Cardiac muscle cell (in vitro differentiated cells and primary cell): ENCODE measurements at places on chromosomes 12 and 14.

DNA sequence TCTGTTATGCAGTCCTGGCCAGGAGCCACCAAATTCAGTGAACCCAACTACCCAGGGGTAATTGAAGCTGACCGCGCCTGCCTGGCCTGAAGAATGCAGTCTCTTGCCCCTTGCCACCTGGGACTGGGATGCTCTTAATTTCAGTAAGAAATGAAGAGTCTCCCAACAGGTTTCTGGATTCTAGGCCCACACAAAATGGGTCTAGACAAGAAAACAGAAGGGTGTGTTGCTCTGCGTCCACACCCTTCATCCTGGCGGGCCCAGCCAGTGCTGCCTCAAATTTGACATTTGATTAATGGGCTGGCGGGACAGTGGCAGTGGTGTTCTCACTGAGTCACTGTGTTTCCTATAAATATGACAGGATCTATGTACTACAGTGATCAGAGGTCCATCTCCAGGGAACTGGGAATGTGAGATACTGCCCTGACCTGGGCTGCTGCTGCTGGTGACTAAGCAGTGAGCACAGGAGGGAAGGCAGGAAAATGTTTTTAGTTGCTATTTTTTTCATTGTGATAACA lies 6.5 kb downstream of the TMEM253 start:
- peaks cover 18% of the 10 kb centered on the region for H3K4me1 ChIP-seq
- DNase-seq: peak; percentile 25
- H3K36me3 ChIP-seq: no peaks in the 10 kb centered on the region
- H3K27ac ChIP-seq: no peak overlapping the region
- H3K27me3 ChIP-seq: no peaks in the 10 kb centered on the region

GRCh38 chr14:88470542-88471440 lies 84.0 kb downstream of the PTPN21 start:
- peaks cover 21% of the 10 kb centered on the region for H3K4me1 ChIP-seq
- DNase-seq: peak; percentile 9
- H3K36me3 ChIP-seq: peaks cover 39% of the 10 kb centered on the region
- peak overlapping the region; percentile 45 for H3K27ac ChIP-seq
- H3K27me3 ChIP-seq: no peaks in the 10 kb centered on the region

DNA sequence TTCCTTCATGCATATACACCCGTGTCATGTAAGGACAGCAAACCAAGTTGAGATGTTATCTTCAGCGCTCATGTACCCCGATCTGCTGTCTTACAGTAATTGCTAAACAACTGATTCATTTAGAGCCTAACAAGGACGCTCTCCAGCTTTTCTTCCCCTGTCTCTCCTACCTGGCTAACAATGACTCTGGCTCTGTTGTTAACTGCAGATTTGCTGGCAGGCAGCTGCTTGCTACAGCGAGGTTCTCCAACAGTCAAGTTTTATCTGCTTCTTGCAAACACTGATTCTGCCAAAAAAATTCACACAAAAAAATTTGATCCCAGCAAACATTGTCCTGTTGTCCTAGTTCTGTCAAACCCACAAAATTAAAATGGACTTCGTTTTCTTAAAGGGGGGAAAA lies 101.6 kb downstream of the OTX2 start:
- no peak overlapping the region for H3K4me3 ChIP-seq
- no peaks in the 10 kb centered on the region for H3K27me3 ChIP-seq
- H3K4me1 ChIP-seq: no peaks in the 10 kb centered on the region
- DNase-seq: no peak
- H3K27ac ChIP-seq: no peak overlapping the region

- no peak overlapping the region for H3K4me3 ChIP-seq
- H3K36me3 ChIP-seq: no peaks in the 10 kb centered on the region
- no peak overlapping the region for H3K27ac ChIP-seq
- no peaks in the 10 kb centered on the region for H3K4me1 ChIP-seq
Measured at GRCh38 chr12:65539023-65539422, 260.5 kb downstream of the MSRB3 start.

GRCh38 chr12:122889761-122890520 lies 6.0 kb downstream of the VPS37B start:
- peaks cover 55% of the 10 kb centered on the region for H3K4me1 ChIP-seq
- no peaks in the 10 kb centered on the region for H3K27me3 ChIP-seq
- no peaks in the 10 kb centered on the region for H3K36me3 ChIP-seq
- H3K4me3 ChIP-seq: no peak overlapping the region
- DNase-seq: no peak

- no peak for DNase-seq
- H3K36me3 ChIP-seq: no peaks in the 10 kb centered on the region
- no peak overlapping the region for H3K27ac ChIP-seq
Measured at GRCh38 chr12:30166006-30166795, 382.5 kb upstream of the TMTC1 start.

GRCh38 chr12:12812618-12813119 lies 477 bp upstream of the DDX47 start:
- H3K4me3 ChIP-seq: no peak overlapping the region
- H3K4me1 ChIP-seq: peaks cover 19% of the 10 kb centered on the region
- H3K27ac ChIP-seq: no peak overlapping the region
- no peaks in the 10 kb centered on the region for H3K27me3 ChIP-seq
- no peak for DNase-seq
- peaks cover 12% of the 10 kb centered on the region for H3K36me3 ChIP-seq

DNA sequence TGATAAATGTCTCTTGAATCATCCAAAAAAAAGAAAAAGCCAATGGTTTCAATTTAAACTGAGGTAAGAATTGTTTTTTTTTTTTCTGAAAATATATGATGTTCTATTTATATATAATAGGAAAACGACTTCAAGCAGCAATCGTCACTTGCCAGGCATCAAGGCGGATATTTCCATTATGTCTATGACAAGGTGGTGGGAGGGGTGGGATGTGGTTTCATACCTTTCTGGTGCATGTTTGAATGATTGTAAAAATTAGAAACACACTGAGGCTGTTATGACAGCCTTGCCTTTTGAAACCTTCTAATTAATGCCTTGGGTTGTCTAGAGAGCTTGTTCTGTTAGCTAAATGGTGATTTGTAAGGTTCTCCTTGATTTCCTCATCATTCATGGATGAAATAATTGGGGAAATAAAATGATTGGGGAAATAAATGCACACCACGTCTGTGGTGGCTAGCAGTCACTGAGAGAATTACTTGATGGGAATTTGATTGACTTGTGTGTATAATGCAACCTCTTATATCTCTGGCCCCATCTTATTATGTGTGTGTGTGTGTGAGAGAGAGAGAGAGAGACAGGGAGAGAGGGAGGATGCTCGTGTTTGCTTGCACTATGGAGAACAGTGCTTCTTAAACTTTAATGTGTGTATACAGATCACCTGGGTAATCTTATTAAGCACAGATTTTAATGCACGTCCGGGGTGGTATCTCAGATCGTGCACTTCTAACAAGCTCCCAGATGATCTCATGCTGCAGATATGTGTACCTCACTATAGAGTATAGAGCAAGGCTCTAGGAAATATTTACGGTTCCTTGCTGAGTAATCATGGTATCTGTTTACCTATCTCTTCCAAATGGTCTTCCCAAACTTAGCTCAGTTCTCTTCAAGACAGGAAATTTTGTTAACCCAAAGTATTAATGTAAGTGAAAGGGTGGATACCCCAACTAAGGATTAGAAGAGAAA lies 502.6 kb downstream of the DIO2 start:
- DNase-seq: no peak
- H3K27me3 ChIP-seq: no peaks in the 10 kb centered on the region
- no peaks in the 10 kb centered on the region for H3K36me3 ChIP-seq
- no peak overlapping the region for H3K27ac ChIP-seq
- H3K4me3 ChIP-seq: no peak overlapping the region
- H3K4me1 ChIP-seq: peaks cover 45% of the 10 kb centered on the region

- H3K36me3 ChIP-seq: no peaks in the 10 kb centered on the region
- H3K27ac ChIP-seq: peak within 1 kb of the TSS; percentile 77
- H3K4me1 ChIP-seq: peaks cover 6% of the 10 kb centered on the region
- peak; percentile 91 for DNase-seq
- peak within 1 kb of the TSS; percentile 56 for H3K4me3 ChIP-seq
Measured at GRCh38 chr12:49842519-49843352, at the start of gene BCDIN3D. TSS of gene BCDIN3D (minus strand) at chr12:49843106. CDS start at chr12:49843087, 19 bp downstream.

DNA sequence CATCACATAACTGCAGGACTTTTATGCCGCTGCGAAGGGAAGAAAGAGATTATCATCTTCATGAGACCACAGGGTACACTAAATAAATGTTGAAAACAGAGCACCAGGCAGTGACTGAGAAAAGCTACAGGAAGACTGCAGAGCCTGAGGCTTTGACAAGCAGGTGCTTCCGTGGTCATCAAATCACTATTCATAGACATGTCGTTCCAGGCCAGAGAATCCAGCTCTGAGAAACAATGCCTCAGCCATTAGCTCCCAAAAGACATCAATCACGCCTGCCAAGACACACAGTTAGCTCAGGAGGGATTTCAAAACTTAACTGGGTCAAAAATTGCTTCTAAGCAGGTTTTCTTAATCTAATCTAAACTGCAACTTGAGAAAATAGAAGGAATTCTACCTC lies 47.2 kb upstream of the GARIN6 start:
- no peak overlapping the region for H3K4me3 ChIP-seq
- DNase-seq: no peak
- H3K27ac ChIP-seq: no peak overlapping the region
- H3K27me3 ChIP-seq: no peaks in the 10 kb centered on the region
- H3K4me1 ChIP-seq: no peaks in the 10 kb centered on the region

DNA sequence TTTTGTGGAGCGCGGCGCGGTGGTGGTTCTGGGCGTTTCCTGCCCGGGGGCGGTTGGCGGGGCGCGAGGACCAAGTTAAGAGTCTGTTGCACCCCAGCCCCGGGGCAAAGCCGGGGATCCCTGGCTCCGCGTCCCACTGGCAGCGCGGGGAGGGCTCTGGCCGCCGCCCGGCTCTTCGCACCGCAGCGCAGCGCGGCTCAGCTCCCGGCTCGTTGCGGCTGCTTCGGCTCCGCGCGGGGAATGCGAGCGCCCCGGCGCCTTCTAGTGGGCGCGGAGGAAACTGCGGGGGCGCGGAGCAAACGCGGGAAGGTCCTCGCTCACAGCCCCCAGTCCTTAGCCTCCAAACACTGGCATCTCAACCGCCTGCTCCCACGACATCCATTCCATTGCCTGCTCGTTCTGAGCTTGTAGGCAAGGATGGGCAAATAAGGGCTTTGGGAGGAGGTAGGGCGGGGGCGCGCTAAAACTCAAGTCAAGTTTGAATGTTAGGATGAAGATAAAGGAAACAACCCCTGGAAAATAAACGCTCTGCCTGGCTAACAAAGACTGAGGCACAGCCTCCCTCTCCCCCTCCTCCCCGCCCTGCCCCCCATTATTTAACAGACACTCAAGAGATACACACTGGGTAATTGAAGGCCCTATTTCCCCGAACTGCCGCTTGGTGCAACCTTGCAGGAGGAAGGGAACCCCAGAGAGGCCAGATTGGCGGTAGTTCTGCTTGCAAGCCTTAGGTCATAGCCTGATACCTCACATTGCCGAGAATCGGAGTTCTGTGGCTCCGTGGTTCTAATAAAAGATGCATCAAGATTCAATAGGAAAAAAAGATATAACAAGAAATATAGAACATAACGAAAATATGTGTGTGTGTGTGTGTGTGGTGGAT lies at the start of gene B4GALNT1:
B4GALNT1 (minus strand) TSS at position 244 of the 883 bp plus-strand sequence. CDS start 1,069 bp downstream, outside the sequence.
- H3K27me3 ChIP-seq: peaks cover 96% of the 10 kb centered on the region
- H3K4me3 ChIP-seq: peak within 1 kb of the TSS; percentile 38
- H3K27ac ChIP-seq: no peak within 1 kb of the TSS
- H3K36me3 ChIP-seq: no peaks in the 10 kb centered on the region

- no peak overlapping the region for H3K4me3 ChIP-seq
- no peaks in the 10 kb centered on the region for H3K27me3 ChIP-seq
- H3K27ac ChIP-seq: no peak overlapping the region
- no peak for DNase-seq
Measured at GRCh38 chr12:116246490-116247179, 30.9 kb downstream of the MED13L start.

GRCh38 chr12:80196419-80196818 lies 97.1 kb downstream of the OTOGL start:
- peak overlapping the region; percentile 53 for H3K27ac ChIP-seq
- no peak for DNase-seq
- no peak overlapping the region for H3K4me3 ChIP-seq
- no peaks in the 10 kb centered on the region for H3K36me3 ChIP-seq
- no peaks in the 10 kb centered on the region for H3K27me3 ChIP-seq
- peaks cover 35% of the 10 kb centered on the region for H3K4me1 ChIP-seq

GRCh38 chr14:100416921-100417860 lies 94.1 kb downstream of the SLC25A47 start:
- peak; percentile 64 for DNase-seq
- no peak overlapping the region for H3K4me3 ChIP-seq

DNA sequence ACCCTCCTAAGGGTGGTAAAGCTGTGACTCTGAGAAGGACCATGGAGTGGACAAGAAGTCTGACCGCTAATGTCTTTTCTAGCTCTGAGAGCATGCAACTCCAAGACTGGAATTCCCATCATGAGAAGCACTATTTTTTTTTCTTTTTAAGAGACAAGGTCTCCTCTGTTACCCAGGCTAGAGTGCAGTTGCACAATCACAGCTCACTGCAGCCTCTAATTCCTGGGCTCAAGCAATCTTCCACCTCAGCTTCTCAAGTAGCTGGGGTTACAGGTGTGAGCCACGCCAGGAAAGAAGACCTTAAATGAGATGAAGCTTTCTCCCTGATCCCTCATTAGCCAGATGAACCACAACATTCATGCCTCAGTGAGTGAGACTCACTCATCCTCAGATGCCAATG lies 19.2 kb downstream of the VDR start:
- H3K27ac ChIP-seq: no peak overlapping the region
- no peaks in the 10 kb centered on the region for H3K36me3 ChIP-seq
- no peak for DNase-seq
- H3K4me1 ChIP-seq: peaks cover 9% of the 10 kb centered on the region
- H3K4me3 ChIP-seq: no peak overlapping the region

GRCh38 chr12:124856132-124856841 lies 7.4 kb downstream of the SCARB1 start:
- H3K4me3 ChIP-seq: no peak overlapping the region
- no peaks in the 10 kb centered on the region for H3K36me3 ChIP-seq
- H3K27me3 ChIP-seq: no peaks in the 10 kb centered on the region
- DNase-seq: peak; percentile 51

DNA sequence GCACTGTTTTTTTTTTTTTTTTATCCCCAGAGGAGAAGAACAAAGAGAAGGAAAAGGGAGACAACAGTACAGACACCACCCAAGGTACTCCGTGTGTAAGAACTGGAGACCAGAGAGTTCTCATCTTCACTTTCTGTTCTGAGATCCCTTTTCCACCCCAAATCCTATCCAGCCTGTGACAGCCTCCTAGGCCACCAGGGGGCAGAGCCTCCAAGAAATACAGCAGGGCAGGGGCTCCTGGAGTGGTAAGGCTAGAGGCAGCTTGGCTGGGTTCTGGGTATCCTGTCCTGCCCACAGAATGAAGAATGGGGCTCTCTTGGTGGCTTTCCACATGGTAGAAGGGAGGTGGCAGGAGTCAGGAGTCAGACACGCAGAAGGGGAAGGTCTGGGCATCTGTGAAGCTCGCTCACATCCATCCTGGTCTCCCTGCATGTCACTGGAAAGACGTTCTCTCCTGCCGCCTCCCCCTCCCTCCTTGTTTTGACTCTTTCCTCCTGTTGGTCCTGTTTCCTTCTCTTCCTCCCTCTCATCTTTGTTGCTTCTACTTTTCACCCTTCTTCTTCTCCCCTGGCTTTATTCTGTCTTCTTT lies 12.0 kb downstream of the CLSTN3 start:
- peak; percentile 58 for DNase-seq
- no peaks in the 10 kb centered on the region for H3K36me3 ChIP-seq
- H3K27me3 ChIP-seq: no peaks in the 10 kb centered on the region
- no peaks in the 10 kb centered on the region for H3K4me1 ChIP-seq
- no peak overlapping the region for H3K4me3 ChIP-seq

- no peaks in the 10 kb centered on the region for H3K36me3 ChIP-seq
- no peaks in the 10 kb centered on the region for H3K27me3 ChIP-seq
- H3K27ac ChIP-seq: no peak overlapping the region
- no peak overlapping the region for H3K4me3 ChIP-seq
- DNase-seq: peak; percentile 87
- H3K4me1 ChIP-seq: peaks cover 17% of the 10 kb centered on the region
Measured at GRCh38 chr14:74579447-74580274, 32.4 kb downstream of the LTBP2 start.

- no peaks in the 10 kb centered on the region for H3K36me3 ChIP-seq
- H3K27ac ChIP-seq: no peak overlapping the region
- H3K4me1 ChIP-seq: peaks cover under 1% of the 10 kb centered on the region
Measured at GRCh38 chr12:25675808-25676207, 122.7 kb upstream of the LMNTD1 start.
